ENCODE measurements at places on chromosomes 7 and 10. TPM values are rescaled to one million over a fixed set of nuclear protein-coding genes. Genes with fewer than 3 reads are reported as not detected.

The FAM131B gene
- total RNA-seq: 0.13 TPM

The COL13A1 gene
- 0.76 TPM for total RNA-seq

DNA sequence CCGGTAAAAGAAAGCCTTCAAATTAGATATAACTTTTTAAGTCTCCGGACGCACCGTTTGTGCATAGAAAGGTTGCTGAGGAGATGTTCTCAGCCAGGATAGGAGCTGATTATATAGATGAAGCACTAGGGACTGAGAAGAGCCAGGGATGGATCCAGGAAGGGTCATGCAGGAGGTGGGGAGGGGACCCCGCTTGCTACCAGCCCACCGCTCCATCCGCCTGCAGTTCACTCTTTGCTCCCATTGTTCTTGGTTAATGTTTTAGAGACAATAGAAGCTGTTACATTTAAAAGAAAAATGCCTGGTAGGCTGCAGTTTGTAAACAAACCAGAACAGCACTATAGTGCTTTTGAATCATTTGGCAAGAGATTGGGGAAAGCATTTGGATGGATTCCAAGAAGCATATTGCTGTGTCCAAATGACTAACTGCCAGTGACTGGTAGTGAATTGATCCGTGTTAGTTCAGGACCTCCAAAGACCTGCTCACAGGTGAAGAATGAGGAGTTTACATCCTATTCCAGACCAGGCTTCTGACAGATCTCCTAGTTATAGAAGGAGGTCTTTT, 175.9 kb upstream of the TAC1 start:
- DNase-seq: no peak

DNA sequence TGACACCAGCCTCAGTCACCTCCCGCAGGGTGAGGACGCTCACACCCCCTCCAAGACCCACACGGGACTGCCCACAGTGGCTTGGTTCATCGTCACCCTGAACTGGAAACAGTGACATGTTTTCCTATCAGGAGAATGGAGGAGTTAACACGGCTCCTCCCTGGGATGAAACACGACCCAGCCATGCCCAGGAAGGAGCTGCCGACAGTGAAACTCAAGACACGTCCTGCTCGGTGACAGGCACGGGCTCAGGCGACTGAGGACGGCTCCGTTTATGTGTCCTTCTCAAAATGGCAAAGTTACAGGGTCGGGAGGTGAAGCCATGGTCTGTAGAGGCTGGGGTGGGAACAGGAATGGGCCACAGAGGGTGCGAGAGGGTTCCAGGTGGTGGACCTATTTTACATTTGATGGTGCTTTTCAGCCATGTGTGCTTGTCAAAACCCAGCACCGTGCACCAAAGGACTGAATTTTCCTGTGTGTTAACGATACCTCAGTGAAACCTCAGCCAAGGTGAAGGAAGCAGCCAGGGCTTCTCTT, 272.4 kb downstream of the ADARB2 start:
- DNase-seq: no peak

Measured in dermis microvascular lymphatic vessel endothelial cell (primary cell).